Stimulated activated CD4-positive, alpha-beta T cell treated with anti-CD3 and anti-CD28 coated beads, Interleukin-15, amount 100 ng/mL, for 24 hours (primary cell): ENCODE measurements at places on chromosomes 2 and 18.

- peak; percentile 76 for DNase-seq
These were observed 2.7 kb downstream of the GPC1 start for GRCh38 chr2:240437861-240438809.

DNA sequence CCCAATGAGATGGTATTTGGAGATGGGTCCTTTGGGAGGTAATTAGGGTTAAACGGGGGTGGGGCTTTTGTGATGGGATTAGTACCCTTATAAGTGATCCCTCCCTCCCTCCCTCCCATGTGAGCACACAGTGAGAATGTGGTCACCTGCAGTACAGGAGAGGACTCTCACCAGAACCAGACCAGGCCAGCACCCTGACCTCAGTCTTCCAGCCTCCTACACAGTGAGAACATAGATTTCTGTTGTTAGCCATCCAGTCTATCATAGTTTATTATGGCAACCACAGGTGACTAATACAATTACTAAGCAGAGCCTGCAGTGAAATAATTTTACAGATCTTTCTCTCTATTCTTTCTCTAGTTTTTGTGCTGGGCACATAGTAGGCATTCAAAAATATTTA is 137.7 kb upstream of the PKDCC start:
- DNase-seq = no peak

DNA sequence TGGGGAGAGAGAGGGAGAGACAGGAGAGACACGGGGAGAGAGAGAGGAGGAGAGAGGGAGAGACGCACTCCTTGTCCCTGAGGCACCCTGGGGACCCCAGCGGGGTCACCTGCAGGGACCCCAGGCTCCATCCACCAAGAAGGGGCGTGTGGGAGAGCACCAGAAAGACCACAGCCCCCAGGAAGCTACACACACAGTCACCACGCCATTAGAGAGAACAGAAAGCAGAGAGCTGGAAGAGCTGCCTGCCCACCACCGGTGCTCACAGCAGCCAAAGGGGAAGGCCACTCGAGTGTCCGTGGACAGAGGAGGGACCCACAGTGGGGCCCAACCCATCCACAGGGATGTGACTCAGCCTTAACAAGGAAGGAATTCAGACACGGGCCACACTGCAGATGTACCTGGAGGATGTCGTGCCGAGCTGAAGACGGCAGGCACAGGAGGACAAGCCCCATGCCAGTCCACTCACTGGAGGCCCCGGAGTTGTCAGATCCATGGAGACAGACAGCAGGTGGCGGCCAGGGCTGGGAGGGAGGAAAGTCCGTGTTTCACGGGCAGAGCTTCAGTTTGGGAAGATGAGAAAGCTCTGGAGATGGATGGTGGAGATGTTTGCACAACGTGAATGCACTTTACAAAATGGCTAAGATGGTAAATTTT is 11.5 kb upstream of the NFATC1 start:
- DNase-seq = no peak

GRCh38 chr2:132953771-132954170 is 283.8 kb upstream of the LYPD1 start:
- DNase-seq = no peak

DNA sequence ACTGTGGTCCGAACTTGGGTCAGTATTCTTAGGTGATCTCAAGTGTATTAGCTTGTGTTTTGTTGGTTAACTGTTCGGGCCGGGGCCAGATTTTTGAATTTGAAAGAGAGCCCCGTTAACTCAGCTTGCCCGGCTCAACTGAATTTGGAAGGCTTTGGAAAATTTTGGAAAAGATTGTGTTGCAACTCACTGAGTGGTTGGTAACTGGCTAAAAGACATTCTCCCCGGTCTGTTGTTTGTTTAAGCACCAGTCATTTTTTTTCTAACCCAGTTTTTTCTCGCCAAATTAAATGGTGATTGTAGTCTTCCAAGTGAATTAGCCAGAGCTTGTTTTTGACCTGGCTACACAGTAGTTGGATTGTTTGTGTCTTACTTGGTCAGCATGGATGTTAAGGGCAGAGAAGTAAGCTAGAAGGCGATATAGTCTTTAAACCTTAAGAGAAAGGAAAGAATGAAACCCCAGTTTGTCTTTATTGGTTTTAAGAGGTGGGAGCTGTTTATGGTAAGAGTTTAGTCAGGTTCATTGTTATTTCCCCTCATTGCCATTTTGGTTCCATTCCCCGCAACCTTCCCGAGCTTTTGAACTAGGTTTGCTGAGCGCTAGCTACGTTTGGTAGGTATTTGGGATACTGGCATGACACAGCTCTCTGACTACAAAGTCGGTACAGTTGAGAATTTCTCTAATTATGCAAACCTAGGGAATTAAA is 2.4 kb downstream of the MAP4K4 start:
- no peak for DNase-seq

DNA sequence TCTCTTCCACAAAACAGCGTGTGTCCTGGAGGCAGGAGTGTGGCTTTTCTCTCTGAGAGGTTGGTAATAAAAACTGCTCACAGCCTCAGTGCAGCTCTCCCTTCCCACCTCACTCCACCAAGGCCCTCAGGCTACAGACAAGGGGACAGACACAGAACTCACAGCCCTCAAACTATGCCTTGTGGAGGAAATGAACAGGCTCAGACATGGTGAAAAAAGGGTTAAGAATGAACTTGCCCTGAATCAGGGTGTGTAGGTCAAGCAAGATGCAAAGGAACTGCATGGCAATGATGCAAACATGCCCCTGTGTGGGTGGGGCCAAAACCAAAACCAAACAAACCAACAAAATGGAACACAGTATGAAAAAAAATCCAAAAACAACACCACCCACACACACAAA is 125.8 kb downstream of the GALNT14 start:
- no peak for DNase-seq

- no peak for DNase-seq
These were observed 290.3 kb downstream of the CNTNAP5 start for GRCh38 chr2:124315221-124315880.

GRCh38 chr2:140457483-140457882 is 1673.3 kb downstream of the LRP1B start:
- no peak for DNase-seq

GRCh38 chr2:218643751-218644310 is 15.6 kb downstream of the ZNF142 start:
- DNase-seq = no peak

DNA sequence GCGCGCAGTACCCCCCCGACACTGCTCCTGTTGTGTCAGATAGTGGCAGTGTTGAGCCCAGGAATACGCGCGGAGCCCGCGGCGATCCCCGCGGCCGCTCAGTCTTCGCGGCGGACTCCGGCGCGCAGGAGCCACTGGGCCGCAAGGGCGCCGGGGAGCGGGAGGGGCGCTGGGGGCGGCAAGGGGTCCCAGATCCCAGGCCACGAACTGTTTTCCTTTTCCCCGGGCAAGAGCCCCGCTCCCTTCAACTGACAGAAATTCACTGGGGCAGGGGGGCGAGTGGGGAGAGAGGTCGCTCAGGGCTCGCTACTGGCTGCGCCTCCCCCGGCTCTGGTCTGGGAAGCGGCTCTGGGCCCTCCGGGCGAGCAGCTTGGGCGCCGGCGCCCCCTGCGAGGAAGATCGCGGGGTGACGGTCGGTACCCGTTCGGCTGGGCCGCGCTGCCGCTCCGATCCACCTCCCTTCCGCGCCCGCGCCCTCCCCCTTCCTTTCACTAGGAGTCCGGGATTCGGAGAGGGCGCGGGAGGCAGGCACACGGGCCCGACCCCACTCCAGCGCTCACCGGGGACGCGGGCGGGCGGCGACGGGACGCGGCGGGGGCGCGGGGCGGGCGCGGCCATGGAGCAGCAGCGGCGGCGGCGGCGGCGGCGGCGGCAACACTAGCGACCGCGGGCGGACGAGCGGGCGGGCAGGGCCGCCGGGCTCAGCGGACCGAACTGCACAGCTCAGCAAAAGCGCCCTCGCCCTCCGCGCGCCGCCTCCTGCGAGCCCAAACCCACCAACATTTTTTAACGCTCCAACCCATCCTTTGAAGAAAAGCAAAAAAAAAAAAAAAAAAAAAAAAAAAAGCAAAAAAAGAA is 1.4 kb upstream of the SETBP1 start:
- DNase-seq = peak; percentile 84

- DNase-seq = peak; percentile 9
These were observed 58.1 kb downstream of the MYO3B start for GRCh38 chr2:170235860-170236679.

- DNase-seq = no peak
These were observed 242.5 kb upstream of the HNMT start for GRCh38 chr2:137721733-137722132.

DNA sequence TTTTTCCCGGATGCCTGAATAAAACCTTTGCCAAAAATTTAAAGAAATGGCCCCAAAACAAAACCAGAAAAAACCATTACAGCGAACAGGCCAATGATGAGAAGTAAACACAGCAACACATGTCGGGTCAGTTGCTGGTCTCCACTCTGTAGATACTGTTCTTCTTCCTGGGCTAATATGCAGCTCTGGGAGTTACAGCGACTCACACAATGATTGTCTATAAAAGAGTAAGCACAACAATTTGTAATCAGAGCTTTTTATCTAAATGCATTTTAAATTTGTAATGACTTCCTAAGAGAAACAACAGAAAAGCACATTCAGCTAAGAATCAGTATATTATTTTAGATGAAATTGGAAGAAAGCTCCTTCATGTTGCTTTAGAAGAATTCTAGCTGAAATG is 40.3 kb downstream of the GPR155 start:
- no peak for DNase-seq

- DNase-seq = no peak
These were observed 684.4 kb downstream of the NRXN1 start for GRCh38 chr2:50347358-50348044.

- no peak for DNase-seq
These were observed 19.6 kb upstream of the HNMT start for GRCh38 chr2:137944714-137945113.

DNA sequence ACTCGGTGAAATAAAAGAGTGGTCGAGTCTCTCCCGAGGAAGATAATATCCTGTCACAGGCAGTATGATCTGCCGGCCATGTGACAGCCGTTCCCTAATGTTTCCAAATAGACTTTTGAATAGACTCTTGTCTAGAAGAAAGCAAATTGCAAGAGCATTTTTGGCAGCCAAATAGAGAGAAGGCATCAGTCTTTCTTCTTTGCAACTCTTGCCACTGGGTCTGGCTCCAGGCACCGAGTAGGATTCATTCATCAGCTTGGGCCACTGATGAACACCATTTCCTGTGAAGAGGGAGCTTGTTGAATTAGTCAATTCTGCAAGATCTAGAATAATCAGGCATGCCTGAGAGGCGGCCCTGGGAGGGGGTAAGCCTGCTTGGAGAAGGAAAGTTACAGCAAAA is 165.6 kb downstream of the KLHL29 start:
- no peak for DNase-seq

DNA sequence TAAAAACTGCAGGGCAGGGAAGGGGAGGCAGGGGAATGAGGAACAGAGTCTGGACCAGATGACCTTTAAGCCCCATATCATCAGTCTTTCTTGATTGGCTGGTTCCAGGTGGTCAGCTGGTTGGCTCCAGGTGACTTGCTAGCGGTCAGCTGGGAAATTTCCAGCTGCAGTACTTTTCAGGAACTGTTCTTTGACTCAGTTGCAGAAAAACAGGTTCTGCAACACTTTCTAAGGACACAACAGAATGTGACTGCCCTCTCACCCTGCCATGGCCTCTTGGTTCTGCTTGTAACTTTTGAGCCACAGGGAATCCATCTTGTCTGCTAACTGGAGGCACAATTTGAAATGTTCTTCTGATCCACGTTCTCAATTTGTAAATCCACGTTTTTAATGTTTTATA is 278.3 kb upstream of the LRATD1 start:
- DNase-seq = no peak

DNA sequence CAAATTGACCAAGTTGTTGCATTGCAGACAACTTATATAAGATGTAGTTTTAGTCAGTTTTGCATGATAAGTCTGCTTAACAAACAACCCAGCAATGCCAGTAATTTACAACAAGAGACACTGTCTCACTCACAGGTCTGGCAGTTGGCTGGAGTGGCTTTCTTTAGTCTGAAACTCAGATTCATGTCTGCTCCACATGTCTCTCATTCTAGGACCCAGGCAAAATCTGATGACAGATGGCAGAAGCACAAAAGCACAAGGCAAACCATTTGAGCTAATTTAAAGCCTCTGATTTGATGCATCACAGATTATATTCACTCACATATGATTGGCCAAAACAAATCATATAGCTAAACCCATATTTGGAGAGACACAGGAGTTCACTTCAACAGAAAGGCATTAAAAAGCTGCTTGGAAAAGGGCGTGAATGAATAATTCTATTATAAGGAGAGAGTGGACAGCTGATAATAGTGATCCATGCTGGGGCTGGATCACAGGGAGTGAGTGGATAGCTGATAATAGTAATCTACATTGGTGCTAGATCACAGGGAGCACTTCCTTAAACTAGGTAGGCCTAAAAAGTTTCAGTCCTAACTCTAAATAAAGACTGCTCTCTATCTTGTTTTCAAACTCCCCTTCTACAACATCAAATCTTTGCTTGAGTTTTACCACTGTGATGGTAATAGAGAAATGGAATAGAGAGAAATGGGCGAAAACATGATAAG is 593.2 kb upstream of the ZNF804A start:
- DNase-seq = no peak

DNA sequence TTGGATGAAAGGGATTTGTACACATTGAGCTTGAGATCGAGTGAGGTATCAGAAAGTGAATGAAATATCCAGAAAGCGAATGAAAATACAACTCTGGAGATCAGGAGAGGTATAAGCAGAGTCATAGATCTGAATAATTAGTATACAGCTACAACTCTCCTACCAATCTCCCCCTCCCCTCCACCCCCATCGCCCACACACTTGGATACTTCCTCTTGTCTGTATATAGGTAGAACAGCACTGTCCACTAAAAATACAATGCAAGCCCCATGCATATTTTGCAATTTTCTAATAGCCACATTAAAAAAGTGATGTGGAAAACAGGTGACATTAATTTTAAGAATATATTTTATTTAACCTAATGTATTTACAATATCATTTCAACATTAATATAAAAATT is 23.7 kb upstream of the WIPF1 start:
- DNase-seq = no peak

GRCh38 chr2:79547568-79547967 is 34.7 kb downstream of the CTNNA2 start:
- no peak for DNase-seq

DNA sequence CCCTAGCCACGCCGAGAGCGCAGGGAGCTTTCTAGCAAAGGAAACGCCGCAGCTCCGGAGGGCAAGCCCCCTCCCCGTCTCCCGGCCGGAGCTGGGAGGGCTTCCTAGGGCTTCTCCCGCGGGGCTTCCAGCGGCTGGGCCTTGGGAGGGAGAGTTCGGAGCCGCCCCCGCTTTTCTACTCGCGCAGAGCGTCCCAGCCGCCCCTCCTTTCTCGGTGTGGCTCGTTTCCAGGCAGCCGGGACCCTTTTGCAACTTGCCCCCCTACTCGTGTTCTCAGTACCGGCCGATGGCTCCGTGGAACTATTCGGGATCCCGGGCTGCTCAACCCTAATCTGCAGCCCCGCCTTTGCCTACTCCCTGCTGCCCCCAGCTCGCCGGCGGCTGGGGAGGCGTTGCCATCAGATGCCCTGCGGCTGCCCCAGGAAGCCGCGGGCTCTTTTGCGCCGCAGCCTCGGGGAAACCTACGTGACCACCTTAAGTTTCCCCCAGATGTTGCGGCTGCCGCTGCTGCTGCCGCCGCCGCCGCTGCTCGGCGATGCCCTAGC is 1.5 kb upstream of the NR4A2 start:
- DNase-seq = peak; percentile 81

GRCh38 chr2:236585966-236586365 is 16.3 kb downstream of the ACKR3 start:
- DNase-seq = no peak
